ENCODE measurements at places on chromosomes 2 and 18. TPM values are rescaled to one million over a fixed set of nuclear protein-coding genes. Genes with fewer than 3 reads are reported as not detected.

The SPHKAP gene
- 74.7 TPM for total RNA-seq

The BCL2L11 gene
- total RNA-seq, result 17.3 TPM

The NDC80 gene
- total RNA-seq, result 4.3 TPM

The ITGA4 gene
- total RNA-seq, result 0.28 TPM

The C2orf42 gene
- 14.6 TPM for total RNA-seq

The COL4A3 gene
- total RNA-seq, result not detected

The CIB4 gene
- total RNA-seq, result not detected

The BCL11A gene
- 15.7 TPM for total RNA-seq

The ALK gene
- 0.88 TPM for total RNA-seq

The SOX11 gene
- 40.7 TPM for total RNA-seq

The ANKRD30B gene
- total RNA-seq, result not detected

The KYNU gene
- 0.24 TPM for total RNA-seq

The DGUOK gene
- 68.9 TPM for total RNA-seq

The C2orf81 gene
- 7.6 TPM for total RNA-seq

The ZNF385B gene
- 3.0 TPM for total RNA-seq

The EMILIN1 gene
- 20.2 TPM for total RNA-seq

The UGT1A3 gene
- total RNA-seq, result not detected

The ITPRIPL1 gene
- 1.3 TPM for total RNA-seq
